ENCODE measurements at places on chromosomes 12 and 14.

DNA sequence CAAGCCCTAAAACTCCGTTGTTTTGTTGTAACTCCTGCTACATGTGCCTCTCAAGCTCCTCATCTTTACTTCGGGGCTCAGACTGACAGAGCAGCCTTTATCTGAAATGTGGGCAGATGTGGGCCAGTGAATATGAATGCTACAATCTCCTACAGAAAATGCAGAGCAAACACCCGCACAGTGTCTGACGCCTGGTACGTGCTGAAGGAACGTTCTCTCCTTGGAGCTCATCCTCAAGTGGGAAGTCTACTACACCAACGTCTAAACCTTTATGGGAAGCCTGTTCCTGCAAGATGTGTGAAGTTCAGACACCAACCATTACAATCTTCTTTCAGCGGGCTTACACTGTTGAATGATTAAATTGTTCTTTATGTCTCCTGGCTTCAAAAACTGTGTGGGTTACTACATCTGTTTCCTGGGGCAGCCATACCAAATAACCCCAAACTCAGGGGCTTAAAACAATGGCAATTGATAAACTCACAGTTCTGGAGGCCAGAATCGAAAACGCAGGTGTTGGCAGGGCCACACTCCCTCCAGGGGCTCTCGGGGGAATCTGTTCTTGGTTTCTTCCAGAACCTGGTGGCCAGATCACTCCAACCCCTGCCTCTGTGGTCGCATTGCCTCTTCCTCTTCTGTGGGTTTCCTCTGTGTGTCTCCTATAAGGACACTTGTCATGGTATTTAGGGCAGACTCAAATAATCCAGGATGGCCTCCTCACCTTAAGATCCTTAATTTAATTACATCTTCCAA lies 179.7 kb upstream of the PLXNC1 start:
- DNase-seq: no peak

GRCh38 chr14:95895720-95896119 lies 19.1 kb downstream of the TUNAR start:
- no peak for DNase-seq

- DNase-seq: no peak
These were observed 33.0 kb downstream of the METAP2 start for GRCh38 chr12:95506707-95507523.

- DNase-seq: no peak
These were observed 59.1 kb downstream of the FAM222A start for GRCh38 chr12:109772622-109773321.

- DNase-seq: no peak
These were observed 89.4 kb downstream of the NT5DC3 start for GRCh38 chr12:103751600-103751999.

GRCh38 chr12:27801630-27802029 lies 21.6 kb upstream of the MANSC4 start:
- DNase-seq: no peak

DNA sequence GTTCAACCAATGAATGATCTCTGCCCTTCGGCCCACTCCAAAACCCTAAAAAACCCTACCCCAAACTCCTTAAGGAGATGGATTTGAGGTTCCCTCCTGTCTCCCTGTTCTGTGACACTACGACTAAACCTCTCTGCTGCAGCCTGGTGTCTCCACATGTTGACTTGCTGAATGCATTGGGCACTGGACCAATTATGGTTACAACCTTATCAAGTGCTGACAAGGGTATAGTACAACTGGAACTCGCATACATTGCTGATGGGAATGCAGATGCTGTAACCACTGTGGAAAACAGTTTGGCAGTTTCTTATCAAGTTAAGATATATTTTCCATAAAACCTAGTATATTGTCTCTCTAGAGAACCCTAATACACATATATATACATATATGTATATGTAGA lies 6.3 kb upstream of the DICER1 start:
- DNase-seq: no peak

GRCh38 chr12:59122784-59123183 lies 202.5 kb upstream of the LRIG3 start:
- no peak for DNase-seq

DNA sequence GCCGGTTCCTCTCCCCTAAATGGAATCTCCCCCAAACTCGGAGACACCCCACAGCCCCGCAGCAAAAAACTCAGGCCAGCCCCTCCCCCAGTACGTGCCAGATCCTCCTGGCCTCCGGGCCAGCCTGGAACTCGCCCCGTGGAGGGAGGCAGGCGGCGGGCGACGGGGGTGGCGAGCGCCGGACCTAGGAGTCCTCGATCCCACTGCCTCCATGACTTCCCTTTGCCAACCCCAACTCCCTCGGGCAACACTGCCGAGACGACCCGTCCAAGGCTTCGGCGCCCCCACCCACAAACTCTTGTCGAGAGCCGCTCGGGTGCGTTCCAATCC lies 400 bp downstream of the ADCY6 start:
- DNase-seq: no peak

GRCh38 chr12:4567073-4567881 lies 5.3 kb downstream of the DYRK4 start:
- DNase-seq: no peak

Data from T-helper 9 cell (primary cell).